ENCODE measurements at places on chromosomes 11 and 22.

GRCh38 chr22:46688949-46689348, 49.1 kb downstream of the CERK start:
- peak; percentile 46 for DNase-seq

DNA sequence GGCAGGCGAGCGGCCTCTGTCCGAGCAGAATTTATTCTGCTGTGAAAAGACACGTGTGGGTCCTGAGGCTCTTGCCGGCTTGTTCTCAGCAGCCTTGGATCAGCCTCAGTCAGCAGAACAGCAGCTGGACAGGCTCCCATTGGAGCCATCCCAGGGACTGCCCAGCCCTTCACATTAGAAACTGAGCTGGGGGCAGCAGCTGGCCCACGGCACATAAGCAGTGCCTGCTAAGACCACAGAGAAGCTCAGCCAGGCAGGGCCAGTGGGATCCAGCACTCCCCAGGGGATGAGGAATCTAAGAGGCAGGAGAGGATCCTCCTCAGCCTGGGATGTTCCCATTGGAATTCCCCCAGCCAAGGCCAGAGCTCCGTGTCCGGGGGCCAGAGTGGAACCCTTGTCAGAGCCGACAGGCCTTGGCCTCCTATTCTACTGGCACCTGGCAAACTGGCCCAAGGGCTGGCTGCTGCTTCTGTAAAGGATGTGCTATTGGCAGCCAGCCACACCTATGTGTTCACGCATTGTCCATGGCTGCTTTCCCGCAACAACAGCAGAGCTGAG, 18.2 kb downstream of the RTN4R start:
- no peak for DNase-seq

- no peak for DNase-seq
Measured at GRCh38 chr11:134200688-134201087, 23.1 kb downstream of the NCAPD3 start.

DNA sequence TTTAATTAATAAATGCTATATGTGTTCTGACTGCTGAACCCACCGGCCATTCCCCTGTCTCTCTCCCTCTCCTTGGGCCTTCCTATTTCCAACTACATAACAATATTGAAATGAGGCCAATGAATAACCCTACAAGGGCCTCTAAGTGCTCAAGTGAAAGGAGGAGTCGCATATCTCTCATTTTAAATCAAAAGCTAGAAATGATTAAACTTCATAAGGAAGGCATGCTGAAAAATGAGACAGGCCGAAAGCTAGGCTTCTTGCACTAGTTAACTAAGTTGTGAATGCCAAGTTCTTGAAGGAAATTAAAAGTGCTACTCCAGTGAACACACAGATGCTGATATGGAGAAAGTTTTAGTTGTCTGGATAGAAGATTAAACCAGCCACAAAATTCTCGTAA, 109.2 kb downstream of the TSPAN18 start:
- DNase-seq: no peak

DNA sequence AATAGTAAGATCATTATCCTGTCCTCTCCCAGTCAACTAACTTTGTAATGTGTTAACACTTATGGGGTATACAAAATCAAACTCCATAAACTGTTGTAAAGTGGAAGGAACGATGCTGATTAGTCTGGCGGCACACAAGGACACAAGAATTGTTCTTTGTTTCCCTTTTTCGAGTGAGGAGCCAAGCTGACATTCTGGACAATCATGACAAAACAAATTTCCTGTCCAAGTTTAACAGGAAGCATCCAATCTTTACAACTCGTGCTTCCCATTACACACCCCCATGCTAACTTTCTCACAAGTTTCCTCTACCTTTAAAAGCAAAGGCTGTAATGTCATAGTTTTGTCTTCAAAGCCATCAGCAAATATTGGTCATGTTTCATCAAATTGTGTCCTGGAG, 20.4 kb upstream of the LDLRAD3 start:
- no peak for DNase-seq

GRCh38 chr22:24580276-24580675, 12.6 kb downstream of the LRRC75B start:
- DNase-seq: no peak

DNA sequence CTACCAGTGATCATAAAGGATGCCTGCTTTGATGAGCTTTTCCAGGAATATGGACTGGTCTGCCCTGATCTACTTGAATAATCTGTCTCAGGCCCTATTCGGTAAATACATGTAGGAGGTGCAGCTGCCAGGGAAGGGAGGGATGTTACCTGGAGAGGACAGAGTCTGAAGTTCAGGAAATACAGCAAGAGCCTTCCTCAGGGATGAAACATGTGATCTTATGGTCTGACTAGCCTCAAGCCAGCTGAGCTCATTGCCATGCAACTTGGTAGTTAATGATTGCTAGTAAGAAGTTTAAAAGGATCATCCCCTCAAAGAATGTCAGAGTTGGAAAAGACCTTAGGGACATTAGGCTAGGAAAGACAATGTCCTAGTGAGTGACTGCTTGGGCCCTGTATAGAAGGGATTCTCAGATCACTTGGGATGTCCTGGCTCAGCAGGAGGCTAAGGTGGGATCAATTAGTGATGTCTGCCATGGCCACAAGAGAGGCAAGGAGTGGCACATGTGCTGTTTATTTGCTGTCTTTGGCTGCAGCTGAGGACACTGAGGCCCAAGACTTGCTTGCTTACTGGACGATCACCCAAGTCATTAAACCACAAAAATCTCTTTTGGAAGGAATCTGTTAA, 18.5 kb downstream of the PTPRJ start:
- no peak for DNase-seq

DNA sequence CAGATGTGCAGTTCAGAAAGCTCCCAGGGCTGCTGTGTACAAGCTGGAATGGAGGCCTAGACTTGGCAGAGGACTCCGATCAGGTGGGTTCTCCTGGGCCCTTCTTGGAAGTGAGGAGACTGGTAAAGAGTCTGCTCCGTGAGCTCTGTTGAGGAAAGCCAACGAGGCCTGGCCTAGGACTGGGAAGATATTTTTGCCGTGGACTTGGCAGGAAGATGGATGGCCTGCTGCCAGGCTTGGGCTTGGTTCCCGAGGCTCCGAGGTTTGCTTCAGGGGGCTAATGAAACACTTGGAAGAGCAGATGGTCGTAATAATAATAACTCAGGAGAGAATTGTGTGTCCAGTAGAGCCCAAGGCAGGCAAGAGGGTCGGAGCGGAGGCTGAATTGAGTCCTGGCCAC, 3.9 kb downstream of the GALR3 start:
- no peak for DNase-seq

DNA sequence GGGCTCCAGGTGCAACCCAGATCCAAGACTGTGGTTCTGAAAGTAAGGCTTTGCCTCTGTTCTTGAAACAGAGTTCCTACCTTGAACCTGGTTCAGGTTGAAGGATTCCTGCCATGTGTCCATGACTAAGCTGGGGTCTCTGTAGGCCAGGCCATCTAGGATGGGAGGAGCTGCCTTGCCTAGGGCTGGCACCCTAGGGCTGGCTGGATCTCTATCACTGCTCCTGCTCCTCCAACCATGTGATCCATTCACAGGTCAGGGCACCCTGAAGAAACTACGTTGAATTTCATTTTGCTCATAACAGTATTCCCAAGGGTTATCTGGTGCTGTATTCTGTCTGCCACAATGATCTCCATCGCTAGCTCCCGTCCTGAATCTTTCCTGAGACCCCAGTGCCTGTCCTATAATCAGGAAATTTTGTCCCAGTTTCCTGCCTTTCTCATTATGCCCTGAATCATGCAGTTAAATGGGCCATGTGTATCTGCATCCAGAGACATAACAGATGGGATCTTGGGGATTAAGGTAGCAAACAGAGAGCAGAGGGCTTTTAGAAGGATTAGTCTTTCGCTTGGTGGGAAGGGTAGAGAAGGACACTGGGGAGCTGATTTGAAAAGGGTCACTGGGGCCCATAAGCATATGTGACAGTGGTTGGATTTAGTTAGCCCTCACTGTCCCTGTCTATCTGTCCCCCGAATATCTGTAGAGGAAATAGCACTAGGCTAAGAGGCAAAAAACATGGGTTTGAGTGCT, 98.2 kb upstream of the MTMR2 start:
- no peak for DNase-seq

DNA sequence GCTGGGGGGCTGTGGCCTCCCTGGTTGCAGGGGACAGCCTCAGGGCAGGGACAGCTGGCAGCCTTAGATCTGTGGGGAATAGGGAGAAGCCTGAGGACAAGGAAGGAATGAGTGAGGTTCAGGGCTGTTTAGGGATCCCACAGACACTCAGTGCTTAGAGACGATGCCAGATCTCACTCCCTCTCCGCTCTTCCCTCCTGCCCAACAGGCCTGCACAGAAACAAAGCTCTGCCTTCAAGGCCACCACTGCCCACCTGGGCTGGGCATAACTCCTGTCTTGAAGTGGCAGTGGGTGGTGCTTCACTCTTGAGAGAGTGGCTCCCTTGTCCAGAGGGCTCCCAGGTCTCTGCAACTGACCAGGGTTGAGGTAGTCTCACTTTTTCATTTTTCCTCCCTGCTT, 13.1 kb upstream of the CENATAC start:
- DNase-seq: no peak

DNA sequence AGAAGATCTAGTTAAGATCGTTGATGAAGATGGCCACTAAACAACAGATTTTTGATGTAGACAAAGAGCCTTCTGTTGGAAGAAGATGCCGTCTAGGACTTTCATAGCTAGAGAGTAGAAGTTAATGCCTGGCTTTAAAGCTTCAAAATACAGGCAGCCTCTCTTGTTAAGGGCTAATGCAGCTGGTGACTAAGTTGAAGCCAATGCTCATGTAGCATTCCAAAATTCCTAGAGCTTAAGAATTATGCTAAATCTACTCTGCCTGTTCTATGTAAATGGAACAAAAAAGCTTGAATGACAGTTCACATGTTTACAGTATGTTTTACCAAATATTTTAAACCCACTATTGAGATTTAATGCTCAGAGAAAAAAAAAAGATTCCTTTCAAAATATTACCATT, 492.6 kb downstream of the CNTN5 start:
- no peak for DNase-seq

- no peak for DNase-seq
Measured at GRCh38 chr11:77106321-77106720, 3.7 kb downstream of the OMP start.

DNA sequence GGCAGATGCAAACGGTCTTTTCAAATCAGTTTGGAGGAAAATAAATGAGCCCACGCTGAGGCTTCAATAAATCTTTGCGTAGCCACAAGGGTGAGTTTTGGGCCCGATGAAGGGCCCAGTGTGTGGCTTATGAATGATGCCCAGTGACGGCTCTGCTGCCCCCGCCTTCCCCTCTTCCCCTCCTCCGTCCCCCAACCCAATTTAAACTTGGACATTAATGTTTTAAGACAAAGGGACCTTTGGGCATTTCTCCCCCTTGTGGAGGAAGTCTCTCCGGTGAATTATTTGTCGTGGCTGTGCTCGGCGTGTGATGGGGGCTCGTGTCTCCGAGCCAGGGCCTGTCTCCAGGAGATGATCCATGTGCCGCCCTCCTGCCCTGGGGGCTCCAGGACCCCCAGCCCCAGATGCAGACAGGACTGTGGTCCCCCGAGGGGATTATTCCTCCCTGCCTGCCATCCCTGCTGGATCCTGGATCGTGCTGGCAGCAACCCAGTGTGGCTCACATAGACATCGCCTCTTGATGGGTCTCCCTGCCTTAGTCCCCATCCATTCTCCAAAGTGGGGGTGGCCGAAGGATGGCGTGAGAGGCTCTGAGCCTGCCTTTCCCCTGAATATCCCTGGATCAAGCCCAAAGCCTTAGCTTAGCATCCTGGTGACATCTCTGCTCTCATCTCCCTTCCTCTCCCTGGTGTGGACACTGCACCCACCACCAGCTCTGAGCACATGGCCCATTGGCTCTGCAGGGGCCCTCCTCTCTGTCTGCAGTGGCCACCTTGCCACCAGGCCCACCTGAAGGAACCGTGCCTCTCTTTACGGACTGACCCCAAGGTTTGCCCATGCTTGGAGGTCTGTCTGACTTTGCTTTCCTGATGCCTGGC, 56.4 kb downstream of the SMIM38 start:
- no peak for DNase-seq

GRCh38 chr22:50440544-50441249, 34.1 kb downstream of the SBF1 start:
- DNase-seq: no peak

DNA sequence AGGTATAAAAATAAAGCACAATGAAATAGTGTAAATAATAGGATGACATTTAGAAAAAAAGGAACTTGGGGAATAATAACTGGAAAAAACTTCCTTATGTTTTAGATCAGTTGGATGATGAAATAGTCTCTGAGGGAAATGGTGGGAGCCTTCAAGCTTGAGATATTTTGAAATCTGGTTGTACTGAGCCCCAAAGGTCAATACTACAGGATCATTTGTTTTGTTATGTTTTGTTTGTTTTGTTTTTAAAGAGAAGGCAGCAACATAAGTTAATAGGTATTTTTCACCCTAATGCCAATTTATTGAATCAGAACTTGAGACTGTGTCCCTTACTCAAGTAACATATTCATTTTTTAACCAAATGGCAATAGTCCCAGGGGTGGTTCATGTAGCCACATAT, 393.1 kb downstream of the ETS1 start:
- no peak for DNase-seq

DNA sequence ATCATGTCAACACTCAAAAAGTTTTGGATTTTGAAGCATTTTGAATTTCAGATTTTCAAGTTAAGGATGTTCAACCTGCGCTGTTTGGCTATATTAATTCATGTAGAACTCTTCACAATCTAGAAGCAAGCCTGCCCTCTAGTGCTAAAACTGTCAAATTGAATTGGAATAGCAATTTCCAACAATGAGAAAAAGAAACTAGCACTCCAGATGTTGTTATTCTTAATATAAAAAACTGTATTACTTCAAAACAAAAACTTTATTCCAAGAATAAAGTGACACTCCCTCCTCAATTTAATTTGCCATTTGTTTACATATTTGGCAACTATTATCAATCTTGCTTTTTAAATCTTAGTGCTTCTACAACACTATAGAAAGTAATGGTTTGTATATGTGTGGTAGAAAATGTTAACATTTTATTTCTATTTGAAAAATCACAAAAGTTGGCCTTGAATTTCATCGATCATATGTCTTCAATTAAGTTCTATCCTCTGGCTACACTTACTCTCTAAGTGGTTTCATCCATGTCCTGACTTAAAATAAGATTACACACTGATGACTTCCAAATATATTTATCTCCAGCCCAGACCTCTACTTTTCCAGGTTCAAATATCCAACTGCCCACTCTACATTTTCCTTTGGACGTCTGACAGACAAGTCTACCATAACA, 36.6 kb downstream of the DCUN1D5 start:
- peak; percentile 11 for DNase-seq

DNA sequence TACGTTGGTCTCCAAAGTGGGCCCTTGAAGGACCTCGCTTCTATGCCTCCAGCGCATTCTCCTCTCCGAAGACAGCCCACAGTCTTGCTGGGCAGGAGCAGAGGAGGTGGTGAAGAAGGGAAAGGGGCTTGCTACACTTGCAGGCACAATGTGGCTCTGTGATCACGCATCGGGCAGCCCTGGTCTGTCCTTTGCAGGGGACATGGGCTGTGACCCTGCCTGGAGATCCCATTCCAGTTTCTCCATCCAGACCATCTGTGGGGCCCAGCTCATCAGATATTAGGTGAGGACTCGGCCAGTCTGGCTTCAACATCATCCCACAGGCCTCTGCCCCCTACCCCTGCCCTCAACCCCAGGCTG, 810 bp downstream of the APOA1 start:
- DNase-seq: no peak

- DNase-seq: peak; percentile 57
Measured at GRCh38 chr11:2771758-2772466, 72.1 kb upstream of the KCNQ1OT1 start.

- no peak for DNase-seq
Measured at GRCh38 chr11:34086554-34087283, 18.7 kb upstream of the NAT10 start.

All from NCI-H1436 (cell line).